ENCODE measurements at places on chromosomes 7 and 10.

GRCh38 chr7:6477318-6477660, 29.5 kb upstream of the DAGLB start:
- no peak for DNase-seq

DNA sequence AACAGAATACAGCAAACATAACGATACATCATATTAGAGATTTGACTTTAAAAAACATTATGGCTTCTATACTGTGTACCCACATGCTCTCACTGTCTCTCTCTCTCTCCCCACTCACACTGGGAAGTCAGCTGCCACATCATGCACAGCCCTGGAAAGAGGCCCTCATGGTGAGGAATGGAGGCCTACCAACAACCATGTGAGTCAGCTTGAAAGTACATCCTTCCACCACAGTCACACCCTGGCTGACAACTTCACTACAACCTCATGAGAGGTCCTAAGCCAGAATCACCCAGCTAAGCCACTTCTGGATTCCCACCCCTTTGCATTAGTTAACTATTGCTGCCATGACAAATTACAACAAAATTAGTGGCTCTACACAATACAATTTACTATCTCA, 23.3 kb upstream of the GPR22 start:
- peak; percentile 2 for DNase-seq

- DNase-seq: peak; percentile 51
Observed at GRCh38 chr10:4704034-4704545, 121.9 kb upstream of the AKR1E2 start.

- DNase-seq: no peak
Observed at GRCh38 chr7:14258441-14258840, 269.0 kb upstream of the ETV1 start.

DNA sequence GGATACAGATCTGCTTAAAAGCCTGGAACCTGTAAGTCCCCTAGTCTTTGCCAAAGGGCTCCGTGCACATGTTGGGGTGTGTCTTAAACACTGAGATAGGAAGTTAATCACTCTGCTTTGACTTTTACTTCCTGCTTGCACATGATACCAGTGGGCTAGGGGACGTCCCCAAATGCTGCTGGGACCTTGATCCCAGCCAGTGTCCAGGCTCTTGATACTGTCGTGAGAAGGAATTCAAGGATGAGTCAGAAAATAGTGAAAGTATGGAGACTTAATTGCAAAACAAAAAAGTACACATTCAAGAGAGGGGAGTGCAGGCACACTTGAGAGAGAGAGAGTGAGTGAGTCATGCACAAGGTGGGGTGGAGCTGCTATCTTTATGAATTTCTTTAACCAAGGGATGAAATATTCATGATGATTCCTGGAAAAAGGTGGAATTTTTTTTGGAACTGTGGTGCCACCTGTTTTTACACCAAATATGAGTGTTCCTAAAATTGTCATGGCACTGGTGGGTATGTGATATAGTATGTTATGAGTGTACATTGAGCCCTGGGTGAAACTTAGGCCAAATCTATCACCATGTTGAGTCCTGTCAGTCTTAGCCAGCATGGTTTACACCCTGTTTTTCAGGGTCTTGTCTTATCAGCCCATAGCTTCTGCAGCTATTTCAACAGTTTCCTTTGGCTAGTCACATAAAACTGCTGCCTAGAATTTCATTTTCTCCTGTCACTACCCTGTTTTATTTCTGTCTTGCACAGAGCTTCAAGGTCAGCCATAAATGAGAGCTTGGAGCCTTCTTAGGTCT, 88.3 kb upstream of the CYP26C1 start:
- DNase-seq: peak; percentile 30

- DNase-seq: peak; percentile 69
Observed at GRCh38 chr7:149625340-149625946, 127.8 kb upstream of the ZNF746 start.

DNA sequence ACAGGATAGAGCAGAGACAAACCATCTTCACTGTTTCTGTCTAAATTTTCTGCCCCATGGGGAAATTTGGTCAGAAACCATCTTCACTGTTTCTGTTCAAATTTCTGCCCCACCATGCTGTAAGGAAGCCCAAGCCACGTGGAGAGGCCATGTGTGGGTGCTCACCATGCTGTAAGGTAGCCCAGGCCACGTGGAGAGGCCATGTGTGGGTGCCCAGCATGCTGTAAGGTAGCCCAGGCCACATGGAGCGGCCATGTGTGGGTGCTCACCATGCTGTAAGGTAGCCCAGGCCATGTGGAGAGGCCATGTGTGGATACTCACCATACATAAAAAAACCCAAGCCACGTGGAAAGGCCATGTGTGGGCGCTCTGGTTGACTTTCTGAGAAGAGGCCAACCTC, 1088.7 kb upstream of the AUTS2 start:
- DNase-seq: no peak

DNA sequence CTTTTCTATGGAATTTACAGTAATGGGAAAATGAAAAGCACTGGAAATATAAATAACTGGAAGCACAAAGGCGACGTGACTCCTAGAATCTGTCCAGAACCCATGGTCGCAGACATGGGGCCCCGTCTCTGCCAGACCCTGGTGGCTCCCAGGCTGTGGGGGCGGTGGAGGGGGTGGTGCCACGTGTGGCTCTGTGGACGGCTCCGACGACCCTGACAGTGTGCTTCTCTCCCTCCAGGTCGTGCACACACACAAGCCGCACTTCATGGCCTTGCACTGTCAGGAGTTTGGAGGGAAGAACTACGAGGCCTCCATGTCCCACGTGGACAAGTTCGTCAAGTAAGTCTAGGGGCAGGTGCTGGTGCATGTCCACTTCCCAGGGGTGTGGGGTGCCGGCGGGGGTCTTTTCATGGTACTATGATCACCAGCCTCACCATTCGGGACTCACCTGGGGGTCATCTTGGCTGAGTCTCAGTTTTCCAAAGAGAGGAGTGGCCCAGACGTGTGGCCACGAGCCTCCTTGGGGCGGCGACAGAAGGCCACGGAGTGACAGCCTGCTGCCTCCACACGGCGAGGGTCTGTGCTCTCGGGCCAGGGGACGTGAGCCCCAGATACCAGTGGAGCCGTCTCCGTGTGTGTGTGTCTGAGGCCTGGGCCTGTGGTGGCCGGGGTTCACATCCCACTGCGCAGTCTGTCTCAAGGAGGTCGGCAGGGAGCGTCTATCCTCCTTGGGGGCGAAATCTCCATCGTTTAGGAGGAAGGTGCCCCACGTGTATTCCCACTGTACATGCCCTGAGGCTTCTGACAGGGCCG, 108.2 kb downstream of the INPP5A start:
- no peak for DNase-seq

DNA sequence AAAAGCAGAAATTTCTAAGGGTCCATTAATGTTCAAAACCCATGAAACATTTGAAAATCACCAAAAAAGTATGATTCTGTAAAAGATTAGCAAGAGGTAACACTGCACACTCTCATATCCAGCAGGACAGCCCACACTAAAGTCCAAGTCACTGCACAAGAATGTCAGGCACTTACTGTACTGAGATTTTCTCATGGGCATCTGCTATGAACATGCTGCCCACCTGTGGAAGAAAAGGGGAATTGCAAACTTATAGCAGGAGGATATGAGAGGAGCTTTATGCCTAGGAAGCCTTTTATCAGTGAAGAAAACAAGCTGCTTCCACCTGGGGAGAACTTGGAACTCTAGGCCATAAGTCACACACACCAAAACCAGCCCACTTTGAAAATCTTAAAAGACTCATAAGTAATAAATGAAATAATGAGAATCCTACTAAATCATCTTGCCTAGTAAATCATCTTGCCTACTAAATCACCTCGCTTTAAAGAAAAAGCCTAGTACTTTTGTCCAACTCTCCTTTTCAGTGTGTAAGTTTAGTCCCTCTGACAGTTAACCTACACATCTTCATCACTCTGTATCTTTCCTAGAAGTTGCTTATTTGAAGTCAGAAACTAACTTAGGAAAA, 46.1 kb downstream of the ARMH3 start:
- DNase-seq: peak; percentile 80

DNA sequence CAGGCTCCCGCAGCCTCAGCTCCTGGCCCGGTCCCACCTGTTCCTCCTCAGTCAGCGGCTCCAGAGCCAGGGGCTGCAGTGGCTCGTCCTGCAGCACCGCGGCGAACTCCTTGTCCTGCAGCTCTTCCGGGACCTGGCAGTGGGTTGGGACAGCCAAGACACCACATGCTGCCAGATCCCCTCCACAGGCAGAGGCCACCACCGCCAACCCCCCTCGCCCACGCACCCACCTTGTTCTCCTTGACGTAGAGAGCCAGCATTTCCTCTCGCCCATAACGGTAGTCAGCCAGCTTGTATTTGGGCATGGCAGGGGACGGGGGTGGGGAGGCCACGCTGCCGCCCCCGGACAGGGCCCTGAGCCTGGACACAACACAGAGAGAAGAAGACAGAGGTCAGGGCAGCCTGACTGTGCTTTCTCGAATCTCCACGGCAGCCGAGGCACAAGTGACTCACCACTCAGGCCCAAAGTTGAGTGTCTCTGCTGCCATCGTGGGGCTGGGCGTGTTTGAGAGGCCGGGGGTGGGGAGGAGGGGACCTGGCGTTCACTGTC, 6.2 kb downstream of the GIGYF1 start:
- no peak for DNase-seq

DNA sequence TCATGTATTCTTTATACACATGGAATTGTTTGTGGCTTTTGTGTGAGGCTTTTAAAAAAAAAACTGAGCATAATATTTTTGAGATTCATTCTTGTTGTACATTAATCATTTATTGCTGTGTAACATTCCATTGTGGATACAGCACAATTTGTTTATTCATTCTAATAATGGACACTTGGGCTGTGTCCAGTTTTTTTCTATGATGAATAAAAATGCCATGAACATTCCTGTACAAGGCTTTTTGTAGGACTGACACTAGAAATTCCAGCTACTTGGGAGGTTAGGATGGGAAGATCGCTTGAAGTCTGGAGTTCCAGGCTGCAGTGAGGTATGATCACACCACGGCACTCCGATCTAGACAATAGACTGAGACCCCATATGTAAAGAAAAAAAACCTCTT, 254.3 kb upstream of the CACNA2D1 start:
- DNase-seq: no peak

DNA sequence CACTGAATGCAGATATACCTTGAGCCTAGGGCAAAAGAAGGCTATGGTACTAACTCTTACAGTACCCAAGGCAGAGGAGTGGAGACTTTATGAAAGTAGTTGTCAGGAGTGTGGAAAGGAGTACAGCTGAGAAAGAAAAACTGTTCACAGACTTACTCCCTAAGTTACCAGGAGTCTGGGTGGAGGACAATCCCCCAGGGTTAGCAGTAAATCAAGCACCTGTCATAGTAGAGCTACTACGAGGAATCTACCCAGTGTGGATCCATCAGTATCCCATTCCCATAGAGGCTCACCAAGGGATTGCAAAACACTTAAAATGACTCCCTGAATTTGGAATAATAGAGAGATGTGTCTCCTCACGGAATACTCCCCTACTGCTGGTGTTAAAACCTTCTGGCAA, 10.1 kb upstream of the ZNF33B start:
- DNase-seq: no peak

DNA sequence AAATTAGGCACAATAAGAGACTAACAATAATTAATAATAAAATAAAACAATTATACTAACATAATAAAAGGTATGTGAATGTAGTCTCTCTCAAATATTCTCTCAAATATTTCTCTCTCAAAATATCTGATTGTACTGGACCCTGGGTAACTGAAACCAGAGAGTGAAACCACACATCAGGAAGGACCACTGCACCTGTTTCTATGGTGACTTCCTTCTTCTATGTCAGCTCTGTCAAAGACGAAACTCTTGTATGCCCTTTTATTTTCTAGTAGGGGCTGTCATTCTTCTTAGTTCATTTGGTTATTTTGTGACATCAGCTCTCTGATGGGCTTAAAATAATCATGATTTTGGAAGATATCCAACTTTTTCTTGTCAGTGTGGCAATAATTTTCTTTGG, 428.0 kb upstream of the TPK1 start:
- no peak for DNase-seq

GRCh38 chr10:31320550-31321211, 1.7 kb downstream of the ZEB1 start:
- DNase-seq: no peak

GRCh38 chr7:80027611-80028173, 106.9 kb upstream of the GNAI1 start:
- DNase-seq: no peak

- no peak for DNase-seq
Observed at GRCh38 chr7:128378637-128379036, 17.1 kb upstream of the PRRT4 start.

DNA sequence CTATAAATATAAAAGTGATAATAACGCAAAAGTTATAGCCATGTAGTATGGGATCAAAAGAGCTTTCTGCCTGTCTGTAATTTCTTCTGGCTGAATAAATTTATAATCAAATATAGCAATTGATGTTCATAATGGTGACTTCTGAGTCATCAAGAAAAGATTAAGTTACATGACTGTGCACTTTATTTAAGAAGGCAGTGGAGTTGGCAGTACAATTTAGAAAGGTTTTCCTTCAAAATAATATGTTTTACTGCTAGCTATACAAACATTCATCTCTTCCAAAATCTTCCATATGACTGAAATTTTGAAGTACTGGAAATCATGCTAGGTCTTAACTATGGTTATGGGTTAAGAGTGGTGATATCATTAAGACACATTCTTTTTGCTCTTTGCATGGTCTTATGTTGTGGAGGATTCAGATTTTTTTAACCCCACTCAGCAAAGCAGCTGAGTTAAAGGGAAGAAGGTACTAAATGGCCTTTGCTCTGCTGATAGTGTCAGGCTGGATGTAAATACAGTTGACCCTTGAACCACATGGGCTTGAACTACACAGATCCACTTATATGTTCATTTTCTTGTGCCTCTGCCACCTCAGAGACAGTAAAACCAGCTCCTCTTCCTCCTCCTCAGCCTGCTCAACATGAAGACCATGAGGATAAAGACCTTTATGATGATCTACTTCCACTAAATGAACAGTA, 323.6 kb downstream of the BBS9 start:
- DNase-seq: no peak

DNA sequence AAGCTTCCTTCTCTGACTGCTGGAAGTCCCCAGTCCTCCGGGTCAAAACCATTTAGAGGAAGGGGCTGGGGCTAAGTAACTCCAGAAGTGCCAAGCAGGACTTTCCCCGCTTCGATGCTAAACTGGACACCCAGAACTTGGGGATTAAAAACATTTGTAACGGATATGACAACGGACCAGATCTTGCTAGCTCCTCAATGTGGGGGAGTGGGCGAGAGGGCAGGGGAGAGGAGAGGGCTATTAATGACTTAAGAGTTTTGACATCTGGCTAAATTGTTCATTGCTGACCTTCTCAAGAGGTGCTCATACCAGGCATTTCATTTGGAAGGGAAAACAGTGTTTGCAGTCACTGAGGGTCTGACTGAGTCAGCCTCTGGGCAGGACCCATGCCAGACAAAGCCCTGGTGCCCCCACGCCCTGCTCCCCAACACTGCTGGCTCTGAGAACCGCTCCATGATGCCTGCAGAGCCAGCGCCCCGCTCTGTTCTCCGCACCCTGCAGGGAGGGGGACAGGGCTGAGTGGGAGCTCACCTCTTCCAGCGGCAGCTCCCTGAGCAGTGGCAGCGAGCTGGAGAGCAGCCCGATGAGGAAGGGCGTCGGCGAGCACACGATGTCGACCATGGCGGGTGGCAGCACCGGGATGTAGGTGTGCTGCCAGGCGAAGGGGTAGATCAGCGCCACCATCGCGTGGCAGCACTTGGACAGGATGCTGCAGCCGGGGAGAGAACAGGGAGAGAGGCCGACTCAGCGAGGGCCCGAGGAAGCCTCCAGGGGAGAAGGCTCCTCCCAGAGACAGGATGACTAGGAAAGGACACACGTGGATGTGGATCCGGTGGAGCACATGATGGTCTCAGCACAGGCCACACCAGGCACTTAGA, 47.7 kb upstream of the MKRN1 start:
- DNase-seq: no peak
